Tibial artery (tissue), 4 donors: ENCODE measurements at places on chromosomes 6 and 20.

- DNase-seq: no peak
Observed at GRCh38 chr20:49377326-49377725, 99.5 kb upstream of the ZNFX1 start.

GRCh38 chr6:34904990-34905613 is 16.0 kb downstream of the ANKS1A start:
- no peak for DNase-seq

DNA sequence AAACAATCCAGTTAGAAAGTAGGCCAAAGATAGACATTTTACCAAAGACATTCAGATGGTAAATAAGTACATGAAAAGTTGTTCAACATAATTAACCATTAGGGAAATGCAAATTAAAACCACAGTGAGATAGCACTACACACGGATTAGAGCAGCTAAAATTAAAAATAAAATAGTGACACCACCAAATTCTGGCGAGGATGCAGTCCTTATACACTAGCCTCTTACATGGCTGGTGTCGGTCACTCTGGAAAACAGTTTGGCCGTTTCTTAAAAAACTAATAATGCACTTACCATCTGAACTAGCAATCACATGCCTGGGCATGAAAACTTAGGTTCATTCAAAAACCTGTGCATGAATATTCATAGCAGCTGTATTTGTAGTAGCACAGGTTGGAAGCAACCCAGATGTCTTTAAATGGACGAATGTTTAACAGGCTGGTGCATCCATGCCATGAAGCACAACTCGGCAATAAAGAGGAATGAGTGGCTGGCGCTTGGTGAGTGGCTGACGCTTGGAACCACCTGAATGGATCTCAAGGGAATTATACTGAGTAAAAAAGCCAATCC is 77.0 kb downstream of the FAM120B start:
- no peak for DNase-seq

GRCh38 chr6:16361121-16361520 is 122.7 kb downstream of the GMPR start:
- no peak for DNase-seq

GRCh38 chr20:40307997-40308396 is 381.0 kb downstream of the MAFB start:
- DNase-seq: no peak

DNA sequence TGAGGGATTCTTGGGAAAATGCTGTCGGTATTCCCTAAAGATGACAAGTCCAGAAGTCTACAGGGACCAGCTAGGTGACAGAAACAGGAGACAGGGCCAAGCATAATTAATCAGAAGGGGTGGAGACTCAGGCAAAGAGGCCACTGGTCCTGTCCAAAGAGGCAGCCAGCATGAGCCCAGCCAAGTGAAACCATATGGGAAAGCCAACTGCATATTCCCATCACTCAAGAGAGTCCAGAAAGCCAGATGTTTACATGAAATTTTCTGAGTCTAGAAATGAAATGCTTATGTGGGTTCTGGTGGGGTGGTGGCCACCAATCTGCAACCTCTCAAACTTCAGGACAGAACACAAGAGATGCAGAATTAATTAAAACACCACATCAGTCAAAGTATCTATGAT is 74.3 kb downstream of the ANKRD60 start:
- DNase-seq: no peak
